ENCODE measurements at places on chromosomes 4 and X.

DNA sequence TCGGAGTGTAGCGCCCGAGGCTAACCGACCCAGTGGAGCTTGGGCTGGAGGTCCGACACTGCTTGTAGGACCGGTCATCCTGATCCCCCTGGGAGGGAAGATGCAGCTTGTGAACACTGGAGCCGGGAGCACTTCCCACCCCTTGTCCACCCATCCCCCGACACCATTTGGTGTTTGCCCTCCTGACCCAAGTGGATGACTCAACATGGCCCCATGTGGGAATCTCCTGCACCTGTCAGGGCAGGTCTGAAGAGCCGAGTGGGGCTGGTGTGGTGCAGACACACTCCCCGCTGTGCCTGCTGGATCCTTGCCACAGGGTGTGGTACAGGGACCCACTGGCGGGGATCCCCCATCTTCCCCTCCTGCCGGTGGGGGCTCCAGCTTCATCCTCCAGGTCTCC lies 90.0 kb upstream of the AFAP1 start:
- DNase-seq: peak; percentile 38

GRCh38 chr4:83757121-83757621 lies 221.3 kb downstream of the GPAT3 start:
- DNase-seq: no peak

DNA sequence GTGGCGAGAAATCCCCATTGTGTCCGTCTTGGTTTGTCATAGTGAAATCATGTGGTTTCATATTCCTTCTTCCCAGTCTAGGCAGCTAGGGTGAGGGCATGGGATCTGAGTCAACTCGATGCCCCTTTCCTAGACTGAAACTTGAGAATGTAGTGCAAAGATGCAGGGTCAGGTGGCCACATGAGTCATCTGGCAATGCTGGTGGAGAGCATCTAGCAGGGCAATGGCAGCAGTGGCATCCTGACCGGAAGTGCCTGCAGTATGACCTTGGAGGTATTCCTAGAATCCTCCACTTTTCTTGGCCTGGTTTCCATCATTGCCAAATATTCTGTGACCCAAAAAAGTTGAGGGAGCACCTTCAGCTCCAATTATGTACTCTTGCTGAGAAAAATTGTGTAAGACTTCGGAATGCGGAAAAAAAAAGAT lies 39.1 kb upstream of the TMEM184C start:
- no peak for DNase-seq

GRCh38 chr4:139461022-139461628 lies 7.2 kb downstream of the RAB33B start:
- no peak for DNase-seq

DNA sequence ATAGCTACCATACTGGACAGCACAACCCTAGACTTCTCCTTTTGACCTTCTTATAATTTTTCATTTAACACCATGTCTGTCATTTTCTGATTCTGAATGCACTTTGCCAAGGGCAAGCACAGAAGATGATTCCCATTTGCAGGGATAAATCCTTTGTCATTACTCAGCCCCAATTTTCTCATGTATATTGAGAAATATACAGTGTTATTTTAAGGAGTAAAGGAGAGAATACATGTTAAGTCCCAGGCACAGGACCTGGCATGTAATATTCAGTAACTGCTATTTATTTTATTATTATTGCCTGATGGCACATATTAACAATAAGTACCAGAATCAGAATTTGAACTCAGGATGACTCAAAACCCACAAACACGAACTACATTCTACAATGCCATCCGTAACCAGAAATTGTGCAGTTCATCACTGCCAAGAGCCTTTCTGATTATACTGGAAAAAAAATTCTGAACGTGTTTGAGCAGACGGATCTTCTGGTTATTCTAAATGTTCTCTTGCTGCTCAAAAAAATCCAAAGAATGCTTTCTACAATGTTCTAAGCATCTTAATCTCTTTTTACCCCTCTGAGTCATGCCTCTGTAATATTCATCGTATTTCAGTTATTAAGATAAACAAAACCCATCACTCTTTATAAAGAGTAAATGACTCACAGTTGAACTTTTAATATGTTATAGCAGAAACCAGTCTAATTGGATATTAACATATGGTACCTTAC lies 170.0 kb downstream of the MID1 start:
- DNase-seq: no peak

- DNase-seq: peak; percentile 18
Observed at GRCh38 chr4:19375136-19375804, 876.4 kb upstream of the SLIT2 start.

DNA sequence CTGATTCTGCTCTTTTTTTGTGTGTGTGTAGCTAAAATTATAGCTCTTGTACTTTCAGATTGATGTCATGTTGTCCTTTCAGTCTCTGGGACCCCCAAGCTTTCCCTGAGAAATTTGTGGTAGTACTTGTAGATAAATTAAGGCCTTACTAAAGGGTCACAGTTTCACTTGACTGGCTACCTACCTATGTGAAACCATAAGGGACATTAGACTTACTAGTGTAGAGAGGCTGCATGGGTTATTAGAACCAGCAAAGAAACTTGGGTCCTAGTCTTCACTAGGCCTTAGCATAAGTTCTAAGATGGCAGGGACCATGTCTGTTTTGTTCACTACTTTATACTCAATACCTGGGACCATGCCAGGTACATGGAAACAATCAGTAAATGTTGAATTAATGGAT lies 21.4 kb downstream of the WDR44 start:
- no peak for DNase-seq

DNA sequence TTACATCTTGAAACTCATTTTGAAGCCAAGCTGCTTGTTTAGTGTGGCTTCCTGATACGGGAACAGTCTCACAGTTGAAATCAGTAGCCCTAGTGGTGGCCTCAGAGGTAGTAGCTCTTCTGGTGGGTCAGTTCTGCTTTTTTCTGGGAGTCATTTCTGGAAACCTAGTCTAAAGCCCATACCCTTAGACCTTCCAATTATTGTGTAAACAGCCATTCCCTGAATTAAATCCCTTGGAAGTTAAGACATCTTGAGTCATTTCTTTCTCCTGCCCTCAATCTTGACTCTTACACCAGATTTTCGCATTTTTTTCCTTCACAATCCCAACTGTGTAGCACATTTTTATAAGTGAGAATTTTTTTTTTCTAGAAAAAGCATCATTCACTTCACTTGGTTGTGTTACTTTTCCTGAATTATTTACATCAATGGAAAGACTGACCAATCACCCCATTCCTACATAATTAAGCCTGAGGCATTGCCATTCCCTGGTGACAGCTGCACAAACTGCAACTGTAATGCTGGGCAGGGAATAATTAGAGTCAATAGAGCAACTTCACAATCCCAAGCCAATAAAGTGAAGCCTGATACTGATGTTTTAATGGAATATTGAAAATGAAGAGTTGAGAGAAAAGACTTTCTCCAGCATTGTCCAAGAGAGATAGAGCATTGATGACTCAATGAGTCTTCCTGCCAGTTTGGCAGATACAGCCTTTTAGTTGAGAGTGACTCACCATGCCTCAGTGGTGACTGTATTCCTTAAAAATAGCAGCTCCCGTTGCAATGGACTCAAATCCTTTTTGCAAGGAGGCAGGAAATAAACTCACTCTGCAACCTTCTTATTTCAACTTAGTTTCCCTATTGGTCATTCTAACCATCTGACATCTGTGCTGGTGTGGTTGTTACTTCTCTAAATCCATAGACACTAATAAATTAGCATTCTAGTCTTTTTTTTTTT lies 13.0 kb upstream of the SEPSECS start:
- no peak for DNase-seq

- no peak for DNase-seq
Observed at GRCh38 chr4:114598191-114599121, at the start of gene UGT8. Gene UGT8, plus strand, starts transcription at chr4:114598807. Its CDS starts 24,074 bp downstream, at chr4:114622881.

DNA sequence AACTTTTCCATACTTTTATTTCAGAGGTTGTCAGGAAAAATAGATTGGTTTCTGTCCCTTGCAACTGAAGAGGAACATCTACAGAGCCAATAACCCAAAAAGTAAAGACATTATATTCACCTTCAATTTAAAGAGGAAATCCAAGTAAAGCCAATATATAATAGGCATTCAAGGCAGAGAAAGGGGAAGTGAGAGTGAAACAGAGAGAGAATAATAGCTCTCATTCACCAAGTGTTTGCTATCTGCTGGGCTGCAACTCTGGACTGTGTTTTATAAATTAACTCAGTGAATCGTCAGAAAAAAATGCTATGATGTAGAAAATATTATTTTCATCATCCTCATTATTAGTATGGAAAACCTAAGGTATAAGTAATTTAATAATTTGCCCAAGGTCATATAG lies 448.5 kb downstream of the TRAM1L1 start:
- no peak for DNase-seq

GRCh38 chr4:142463206-142463605 lies 382.9 kb downstream of the INPP4B start:
- DNase-seq: no peak

DNA sequence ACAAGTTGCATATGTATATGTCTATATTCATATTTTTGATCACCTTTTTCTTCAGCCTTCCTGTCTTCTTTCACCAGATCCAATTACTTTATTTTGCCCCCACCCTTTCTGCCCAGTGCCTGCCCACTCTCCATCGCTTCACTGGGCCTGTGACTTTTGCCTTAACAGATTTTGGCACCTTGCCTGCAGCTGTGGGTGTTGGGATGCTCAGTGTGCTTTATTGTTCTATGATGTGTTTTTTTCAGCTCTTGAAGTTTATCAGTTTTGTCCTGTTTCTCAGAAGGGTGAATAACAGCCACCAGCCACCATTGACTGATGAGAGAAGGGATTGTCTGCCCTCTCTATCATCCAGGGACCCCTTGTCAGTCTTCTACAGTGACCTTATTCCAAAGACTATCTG lies 77.2 kb upstream of the GALNT7 start:
- no peak for DNase-seq

GRCh38 chr4:17511051-17511450 lies 839 bp downstream of the QDPR start:
- DNase-seq: no peak

DNA sequence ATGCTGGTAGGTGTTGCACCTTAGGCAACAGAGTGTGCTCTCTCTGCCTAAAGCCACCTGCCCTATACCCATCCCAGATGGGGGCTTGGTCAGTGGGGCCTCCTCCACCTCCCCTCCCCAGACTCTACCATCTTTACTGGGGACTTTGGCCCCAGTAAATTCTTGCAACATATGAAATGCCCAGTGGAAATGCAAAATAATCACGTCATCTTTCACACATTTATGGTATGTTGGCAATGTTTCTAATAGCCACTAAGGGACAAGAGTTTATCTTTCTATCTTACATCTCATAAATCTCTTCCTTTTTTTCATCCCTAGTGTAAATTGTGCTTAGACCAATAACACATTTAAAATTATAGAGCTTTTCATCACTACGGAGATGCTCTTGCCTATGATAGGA lies 103.0 kb upstream of the MAML3 start:
- no peak for DNase-seq

GRCh38 chrX:131521824-131522223 lies 22.1 kb upstream of the OR13H1 start:
- no peak for DNase-seq

DNA sequence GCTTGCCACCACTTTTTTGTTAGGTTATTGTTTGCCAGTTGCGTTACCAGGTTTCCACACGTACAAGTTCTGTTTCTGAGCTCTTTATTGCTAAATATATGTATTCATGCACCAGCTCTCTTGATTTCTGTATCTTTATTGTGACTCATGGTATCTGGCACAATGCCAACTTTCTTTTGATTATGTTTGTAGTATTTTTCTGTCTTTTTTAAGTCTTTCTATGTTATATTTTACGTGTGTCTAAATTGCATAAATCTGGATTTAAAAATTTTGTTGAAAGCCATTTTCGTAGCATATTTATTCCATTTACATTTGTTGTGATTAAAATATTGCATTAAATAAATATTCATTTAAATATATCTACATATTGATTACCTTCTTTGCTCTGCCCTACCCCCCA lies 73.8 kb downstream of the KDM6A start:
- no peak for DNase-seq

GRCh38 chr4:41432881-41433280 lies 105.1 kb upstream of the LIMCH1 start:
- no peak for DNase-seq

DNA sequence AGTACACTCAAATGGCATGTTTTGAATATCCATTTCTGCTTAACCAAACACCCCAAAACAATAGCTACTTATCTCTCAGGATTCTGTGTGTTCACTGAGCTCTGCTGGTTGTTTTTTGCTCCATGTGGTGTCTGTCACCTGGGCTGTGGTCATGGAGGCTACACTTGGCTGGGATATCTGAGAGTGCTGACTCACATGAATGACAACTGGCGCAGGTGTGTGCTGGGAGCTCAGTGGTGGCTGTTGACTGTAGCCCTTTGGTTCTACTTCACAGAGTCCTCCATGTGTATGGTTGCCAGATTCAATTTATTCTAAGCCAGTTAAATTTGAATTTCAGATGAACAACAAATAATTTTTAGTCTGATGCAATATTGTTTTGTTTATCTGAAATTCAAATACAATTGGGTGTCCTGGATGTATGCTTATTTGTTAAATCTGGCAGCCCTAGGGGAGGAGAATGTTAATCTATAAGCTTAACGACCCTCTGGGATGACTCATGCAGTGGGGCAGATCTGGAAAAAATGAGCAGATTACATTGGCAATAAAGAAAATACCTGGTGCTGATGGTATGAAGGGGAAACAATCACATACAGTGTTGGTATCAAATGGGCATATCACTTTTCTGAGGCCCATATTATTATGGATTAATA lies 28.2 kb upstream of the TCEAL4 start:
- DNase-seq: no peak

DNA sequence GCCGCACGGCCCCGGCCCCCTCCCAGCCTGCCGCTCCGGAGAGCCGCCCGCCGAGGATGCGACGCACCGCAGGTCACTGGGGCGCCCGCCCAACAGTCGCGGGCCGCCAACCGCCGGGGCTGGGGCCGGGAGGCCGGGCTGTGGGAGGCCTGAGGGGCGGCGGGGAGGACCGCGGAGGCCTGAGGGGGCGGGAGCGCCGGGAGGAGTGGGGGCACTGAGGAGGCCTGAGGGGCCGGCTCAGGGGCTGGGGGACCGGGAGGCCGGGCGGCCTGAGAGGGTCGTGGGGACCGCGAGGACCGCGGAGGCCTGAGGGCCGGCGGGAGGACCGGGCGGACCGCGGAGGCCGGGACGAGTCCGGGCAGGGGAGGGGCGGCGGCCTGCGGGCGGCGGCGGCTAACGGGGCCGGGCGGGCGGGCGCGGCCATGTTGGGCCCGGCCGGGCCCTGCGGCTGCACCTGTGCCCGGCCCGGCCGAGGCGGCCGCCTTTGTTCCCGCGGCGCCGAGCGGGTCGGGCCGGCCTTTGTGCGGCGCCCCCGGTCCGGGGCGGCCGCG lies 353 bp downstream of the NSD2 start:
- DNase-seq: peak; percentile 48

GRCh38 chrX:55142206-55142918 lies 53.5 kb downstream of the PAGE2 start:
- DNase-seq: no peak

- peak; percentile 22 for DNase-seq
Observed at GRCh38 chr4:7167706-7168105, 24.6 kb upstream of the SORCS2 start.

Data from NCI-H1417 (cell line).